ENCODE measurements at places on chromosomes 3 and 15.

DNA sequence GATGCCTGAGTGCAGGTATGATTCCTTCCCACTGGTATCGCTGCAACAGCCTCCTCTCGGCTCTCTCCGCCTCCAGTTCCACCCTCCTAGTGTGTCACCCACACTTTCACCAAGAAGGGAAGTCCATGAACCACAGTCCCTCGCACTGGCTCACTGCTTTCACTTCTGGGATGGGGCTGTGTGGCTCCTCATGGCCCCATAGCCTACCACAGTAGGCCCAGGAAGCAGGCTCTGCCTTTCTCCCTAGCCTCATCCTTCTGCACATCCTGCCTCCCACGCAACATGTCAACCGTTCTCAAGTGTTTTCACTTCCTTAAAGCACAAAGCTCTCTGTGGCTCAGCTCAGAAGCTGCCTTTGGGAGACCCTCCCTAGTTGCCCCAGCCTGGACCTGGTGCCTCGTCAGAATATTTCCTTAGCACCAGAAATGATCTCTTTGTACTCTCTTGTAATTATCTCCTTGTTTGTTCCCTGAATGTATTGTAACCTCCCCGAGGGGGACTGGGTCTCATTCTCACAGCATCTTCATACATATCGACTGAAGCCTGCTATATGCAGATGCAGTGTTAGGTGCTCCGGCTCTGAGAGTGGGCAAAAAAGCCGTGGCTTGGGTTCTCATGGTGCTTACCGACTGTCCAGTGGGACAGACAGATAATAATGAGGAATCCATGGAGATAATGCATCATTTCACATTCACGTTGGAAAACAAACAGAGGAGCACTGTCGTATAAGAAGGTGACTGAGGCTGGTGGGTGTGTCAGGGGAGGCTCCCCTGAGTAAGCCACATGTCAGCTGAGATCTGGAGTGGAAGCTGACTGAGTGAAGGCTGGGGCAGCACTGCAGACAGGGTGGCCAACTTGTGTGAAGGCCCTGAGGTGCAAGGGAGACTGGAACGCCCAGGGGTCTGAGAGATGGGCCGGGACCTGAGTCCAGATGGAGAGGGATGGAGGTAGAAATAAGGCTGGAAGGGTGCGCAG, 107.1 kb downstream of the DGKG start:
- DNase-seq = peak; percentile 37

GRCh38 chr3:122312826-122313225, 12.2 kb upstream of the CSTA start:
- no peak for DNase-seq

DNA sequence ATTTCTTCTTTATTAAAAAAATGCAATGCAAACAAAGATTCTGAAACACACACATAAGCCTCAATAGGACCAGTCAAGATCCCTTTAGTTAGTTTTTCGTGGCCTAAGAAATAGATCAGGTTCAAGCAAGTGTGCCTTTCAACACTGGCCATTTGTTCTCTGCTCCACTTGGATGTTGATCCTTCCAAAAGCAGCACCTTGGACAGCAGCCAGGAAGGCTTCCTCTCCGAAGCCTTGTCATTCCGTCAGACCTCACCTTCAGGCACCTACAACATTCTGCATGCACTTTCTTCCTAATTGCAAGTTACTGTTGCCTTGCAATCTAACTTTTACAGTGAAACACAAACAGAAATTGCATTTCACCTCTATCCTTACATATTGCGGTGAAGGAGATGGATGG, 155.9 kb upstream of the FEZF2 start:
- DNase-seq = peak; percentile 13

DNA sequence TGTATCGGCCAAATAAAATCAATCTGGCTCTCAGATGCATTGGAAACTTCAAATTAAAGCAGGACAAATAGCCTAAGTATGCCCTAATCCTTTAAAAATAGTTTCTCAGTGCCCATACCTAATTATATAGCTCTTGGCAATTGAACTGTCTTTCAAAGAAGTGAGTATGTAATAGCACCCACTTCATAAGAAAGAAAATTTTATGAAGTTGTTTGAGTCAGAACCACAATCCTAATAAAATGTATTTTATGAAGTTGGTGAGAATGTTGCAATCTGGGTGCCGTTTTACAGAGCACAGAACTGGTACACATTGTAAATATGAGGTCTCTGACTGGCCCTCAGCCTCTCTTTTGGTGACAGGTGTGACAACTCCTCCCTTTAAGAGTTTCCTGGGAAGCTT, 45.4 kb downstream of the EPHB1 start:
- no peak for DNase-seq

DNA sequence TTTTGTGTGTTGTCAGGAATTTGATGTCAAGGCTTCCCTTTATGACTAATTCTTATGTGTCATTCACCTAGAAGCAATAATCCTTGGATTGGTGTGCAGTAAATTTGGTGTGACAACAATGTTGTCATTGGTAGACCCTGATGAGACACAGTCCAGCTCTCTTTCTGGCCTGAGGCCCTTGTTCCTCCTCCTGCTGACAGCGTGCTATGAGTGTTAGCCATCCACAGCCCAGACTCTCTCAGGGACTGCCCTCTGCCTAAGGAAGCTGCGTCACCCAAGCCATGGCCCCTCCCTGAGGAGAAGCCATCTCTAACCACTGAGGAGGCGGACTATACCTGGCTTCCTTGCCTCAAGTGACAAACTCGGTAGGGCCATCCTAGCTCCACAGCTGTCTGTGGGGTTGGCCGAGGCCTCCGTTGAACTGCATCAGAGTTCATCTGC, 13.3 kb upstream of the TM4SF1 start:
- DNase-seq = no peak

DNA sequence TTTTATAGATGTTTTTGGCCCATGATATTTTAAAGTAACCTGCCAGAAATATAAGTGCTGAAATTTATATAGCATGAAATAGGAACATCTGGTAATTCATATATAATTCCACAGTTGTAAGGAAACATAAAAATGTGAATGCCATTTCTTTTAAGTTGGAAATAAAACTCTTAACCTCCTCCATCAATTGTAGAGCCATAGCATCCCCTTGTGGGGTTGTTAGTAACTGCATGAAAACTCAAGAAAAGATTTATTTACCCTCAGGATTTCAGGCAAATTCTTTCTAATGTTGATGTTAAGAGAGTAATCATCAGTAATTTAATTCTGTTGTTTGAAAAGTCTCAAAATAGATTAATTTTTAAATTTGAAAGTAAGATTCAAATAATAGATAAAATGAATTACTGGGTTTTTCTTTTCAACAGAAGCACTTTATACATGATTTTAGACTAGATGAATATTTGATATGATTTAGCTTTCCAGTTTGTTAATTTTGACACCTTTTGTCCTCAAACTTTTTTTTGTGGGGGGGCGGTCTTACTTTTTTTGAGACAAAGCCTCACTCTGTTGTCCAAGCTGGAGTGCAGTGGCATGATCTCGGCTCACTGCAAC, 74.7 kb downstream of the RASA2 start:
- peak; percentile 84 for DNase-seq

- DNase-seq = no peak
Measured at GRCh38 chr3:34357461-34357860, 559.0 kb downstream of the PDCD6IP start.

DNA sequence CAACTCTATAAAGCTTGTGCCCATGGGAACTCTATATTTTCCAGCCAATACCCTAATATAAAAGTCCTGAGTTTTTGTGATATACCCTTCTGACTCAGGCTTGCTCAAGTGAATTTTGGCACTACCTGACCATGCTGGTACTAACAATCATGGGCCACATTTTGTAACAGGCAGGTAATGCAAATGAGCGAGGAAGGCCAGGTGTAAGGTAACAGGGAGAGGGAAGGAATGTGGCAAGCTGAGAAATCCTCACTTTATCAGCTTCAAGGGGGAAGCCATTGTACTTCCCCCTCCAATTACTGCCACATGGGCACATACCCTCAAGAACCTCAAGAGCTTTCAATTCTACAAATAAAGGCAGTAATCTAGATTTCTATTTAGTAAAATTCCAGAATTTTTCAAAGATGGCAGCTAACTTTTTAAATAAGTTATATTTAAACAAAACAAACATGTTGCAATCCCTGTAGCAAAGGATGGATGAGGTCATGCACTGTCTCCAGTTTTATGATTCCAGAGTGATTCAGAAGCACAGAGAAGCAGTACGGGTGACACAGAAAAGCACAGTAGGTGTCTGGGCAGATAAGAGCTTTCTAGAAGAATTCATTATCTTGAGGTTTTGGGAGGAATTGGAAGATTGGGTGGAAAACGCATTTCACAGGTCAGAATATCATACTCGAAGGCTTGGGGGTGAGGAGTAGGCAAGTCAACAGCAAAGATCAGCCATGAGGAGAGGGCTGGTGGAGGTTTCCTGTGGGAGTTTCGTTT, 87.6 kb downstream of the FOXP1 start:
- DNase-seq = no peak

DNA sequence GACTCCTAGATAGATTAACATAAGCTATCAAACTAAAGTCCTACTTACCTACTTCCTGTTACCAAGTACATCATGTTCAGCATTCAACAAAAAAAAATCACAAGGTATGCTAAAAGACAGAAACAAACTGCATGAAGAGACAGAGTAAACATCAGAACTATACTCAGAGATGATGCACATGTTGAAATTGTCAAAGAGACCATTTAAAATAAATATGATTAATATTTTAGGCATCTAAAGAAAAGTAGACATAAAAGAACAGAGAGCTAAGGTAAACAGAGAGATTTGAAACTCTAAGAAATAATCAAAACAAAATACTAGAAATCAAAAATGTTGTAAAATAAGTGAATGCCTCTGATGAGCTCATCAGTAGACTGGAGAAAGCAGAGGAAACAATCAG, 224.8 kb upstream of the STAC start:
- DNase-seq = no peak

DNA sequence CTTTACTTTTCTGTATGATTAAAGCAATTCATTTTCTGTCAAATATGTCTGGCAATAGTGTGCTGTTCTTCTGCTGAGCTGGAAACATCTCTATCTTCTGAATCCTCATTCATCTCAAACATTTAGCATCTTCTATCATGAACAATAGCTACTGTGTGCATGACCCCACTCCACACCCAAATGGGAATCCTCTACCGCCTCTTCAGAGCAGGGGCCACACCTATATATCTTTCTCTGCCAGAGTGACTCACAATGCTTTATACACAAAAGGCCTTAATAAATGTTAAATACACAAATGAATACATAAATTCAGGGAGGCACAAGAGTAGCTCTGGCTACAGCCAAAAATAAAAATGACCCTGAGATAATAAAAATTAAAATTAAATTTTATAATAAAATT, 8.0 kb downstream of the ALDH1A2 start:
- DNase-seq = no peak

DNA sequence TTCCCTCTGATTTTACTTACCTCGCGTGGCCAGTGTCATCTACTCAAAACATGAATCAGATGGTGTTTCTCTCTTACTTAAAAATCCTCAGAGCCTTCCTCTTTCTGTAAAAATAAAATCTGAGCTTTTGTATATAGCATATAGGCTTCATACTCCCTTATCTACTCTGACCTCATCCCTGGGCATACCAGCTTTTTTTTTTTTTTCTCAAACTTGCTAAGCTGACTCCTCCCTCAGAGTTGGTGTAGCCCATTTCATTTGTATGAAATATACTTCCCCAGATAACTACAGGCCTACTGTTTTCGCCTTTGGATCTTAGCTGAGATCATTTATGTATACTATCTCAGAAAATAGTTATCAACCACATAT, 648.9 kb upstream of the ALCAM start:
- DNase-seq = no peak

GRCh38 chr15:40150163-40150925, 10.5 kb upstream of the BUB1B start:
- no peak for DNase-seq

DNA sequence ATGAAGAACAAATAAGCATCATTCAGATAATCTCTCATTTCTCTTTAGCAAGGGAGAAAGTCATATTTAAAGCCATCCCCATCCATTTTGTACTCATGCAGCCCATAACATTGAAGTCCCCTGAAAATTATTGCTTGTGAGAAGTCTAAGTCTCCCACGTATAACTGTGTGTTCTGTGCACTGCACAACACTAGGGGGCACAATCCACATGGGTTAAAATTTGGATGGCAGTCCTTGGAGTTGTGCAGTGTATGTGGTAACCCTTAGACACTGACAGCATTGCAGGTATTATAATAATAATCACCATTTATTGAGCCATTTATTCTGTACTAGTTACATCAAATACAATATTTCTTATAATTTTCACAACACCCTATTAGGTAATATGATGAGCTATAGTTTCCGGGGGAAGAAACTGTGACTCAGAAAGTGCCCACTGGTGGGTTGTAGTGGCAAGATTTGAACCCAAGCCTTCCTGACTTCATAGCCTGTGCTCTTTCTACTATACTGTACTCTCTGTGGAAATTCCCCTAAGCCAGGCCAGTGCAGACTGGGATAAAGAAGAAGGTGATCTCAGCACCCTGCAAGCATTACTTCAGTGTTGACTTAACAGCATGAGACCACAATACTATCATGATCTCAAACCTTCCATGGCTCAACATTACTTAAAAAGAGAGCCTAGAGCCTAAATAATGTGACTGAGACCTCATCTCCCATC, 15.7 kb downstream of the KCNAB1 start:
- DNase-seq = no peak

DNA sequence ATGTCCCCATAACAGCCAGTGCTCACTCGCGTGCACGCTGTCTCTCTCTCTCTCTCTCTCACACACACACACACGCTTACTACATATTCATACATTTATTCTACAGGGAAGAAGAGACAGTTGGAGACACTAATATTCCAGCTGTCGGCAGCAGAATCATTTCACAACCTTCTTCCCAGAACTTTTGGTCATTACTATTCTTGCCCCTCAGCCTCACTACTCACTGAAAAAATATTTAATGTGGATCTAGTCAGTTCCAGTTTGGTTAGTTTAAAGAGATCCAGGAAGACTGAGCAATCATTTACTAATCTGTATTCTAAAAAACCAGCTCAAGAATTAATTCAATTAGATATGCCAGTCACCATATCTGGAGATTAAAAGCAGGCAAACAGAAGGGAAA, 394.9 kb downstream of the PTPRG start:
- DNase-seq = no peak

GRCh38 chr15:84929795-84930603, 45.5 kb downstream of the SLC28A1 start:
- no peak for DNase-seq

GRCh38 chr3:17411157-17411877, 331.1 kb downstream of the TBC1D5 start:
- DNase-seq = no peak

- DNase-seq = no peak
Measured at GRCh38 chr15:57253082-57253481, 123.2 kb upstream of the CGNL1 start.

DNA sequence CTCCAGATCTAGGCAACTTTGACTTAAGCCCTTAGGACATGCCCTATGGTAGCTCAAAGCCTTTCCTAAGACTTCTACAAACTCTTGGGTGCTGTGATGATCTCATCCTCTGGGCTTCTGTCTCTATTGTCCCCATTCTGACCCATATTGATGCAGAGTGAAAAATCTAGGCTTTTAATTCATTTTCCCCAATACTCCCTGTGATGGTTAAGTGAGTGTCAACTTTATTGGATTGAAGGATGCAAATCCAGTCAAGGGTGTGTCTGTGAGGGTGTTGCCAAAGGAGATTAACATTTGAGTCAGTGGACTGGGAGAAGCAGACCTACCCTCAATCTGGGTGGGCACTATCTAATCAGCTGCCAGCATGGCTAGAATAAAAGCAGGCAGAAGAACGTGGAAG, 97.3 kb upstream of the NUDT16 start:
- no peak for DNase-seq

- DNase-seq = no peak
Measured at GRCh38 chr15:61032600-61033286, 196.4 kb downstream of the RORA start.
